ENCODE measurements at places on chromosomes 1 and 21. TPM values are rescaled to one million over a fixed set of nuclear protein-coding genes. Genes with fewer than 3 reads are reported as not detected.

GRCh38 chr1:179310721-179311120, 17.1 kb downstream of the SOAT1 start:
- DNase-seq = no peak

- no peak for DNase-seq
Measured at GRCh38 chr21:42414928-42415769, 11.4 kb downstream of the UBASH3A start.

- no peak for DNase-seq
Measured at GRCh38 chr1:25735956-25736529, 64.0 kb upstream of the SELENON start.

GRCh38 chr1:181656491-181656890, 173.2 kb downstream of the CACNA1E start:
- DNase-seq = no peak

- no peak for DNase-seq
Measured at GRCh38 chr1:33424205-33424604, 6.7 kb downstream of the PHC2 start.

GRCh38 chr1:229554886-229555621, 3.5 kb downstream of the ABCB10 start:
- DNase-seq = no peak

- no peak for DNase-seq
Measured at GRCh38 chr1:203083463-203083921, 2.3 kb downstream of the MYOG start.

HSD3B2 gene
- 1.2 TPM for polyA plus RNA-seq

CSF1 gene
- polyA plus RNA-seq = 8.1 TPM
